ENCODE measurements at places on chromosomes 5 and 9. TPM values are rescaled to one million over a fixed set of nuclear protein-coding genes. Genes with fewer than 3 reads are reported as not detected.
A peak's percentile ranks its signal among the peaks of the same experiment; 100 is the strongest.

GRCh38 chr9:106639873-106640568, 222.9 kb upstream of the ZNF462 start:
- DNase-seq = no peak

HEMGN gene
- 2.8 TPM for polyA plus RNA-seq

ZFR gene
- 123 TPM for polyA plus RNA-seq

DNA sequence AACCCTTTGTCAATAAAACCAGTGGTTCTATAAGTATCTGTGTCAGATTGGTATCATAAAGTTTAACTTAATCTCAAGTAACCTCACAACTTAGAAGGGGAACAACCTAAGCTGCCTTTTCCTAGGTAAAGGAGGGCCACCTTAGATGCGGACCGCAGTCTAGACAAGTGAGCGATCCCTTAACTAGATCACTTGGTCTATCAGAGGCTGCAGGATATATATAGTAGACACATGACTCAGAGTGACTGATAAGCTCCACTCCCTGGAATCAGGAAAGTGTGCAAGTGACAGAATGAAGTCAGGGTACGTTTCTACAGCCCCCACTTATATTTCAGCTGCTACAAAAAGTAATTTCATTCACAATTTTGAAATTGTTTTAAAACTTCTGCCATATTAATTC, 7.4 kb downstream of the REEP5 start:
- DNase-seq = no peak

- no peak for DNase-seq
Observed at GRCh38 chr5:175282611-175283225, 161.3 kb downstream of the DRD1 start.

GRCh38 chr5:179732918-179733771, 523 bp downstream of the MAML1 start:
- peak; percentile 14 for DNase-seq

RNF224 gene
- 9.9 TPM for polyA plus RNA-seq

DNA sequence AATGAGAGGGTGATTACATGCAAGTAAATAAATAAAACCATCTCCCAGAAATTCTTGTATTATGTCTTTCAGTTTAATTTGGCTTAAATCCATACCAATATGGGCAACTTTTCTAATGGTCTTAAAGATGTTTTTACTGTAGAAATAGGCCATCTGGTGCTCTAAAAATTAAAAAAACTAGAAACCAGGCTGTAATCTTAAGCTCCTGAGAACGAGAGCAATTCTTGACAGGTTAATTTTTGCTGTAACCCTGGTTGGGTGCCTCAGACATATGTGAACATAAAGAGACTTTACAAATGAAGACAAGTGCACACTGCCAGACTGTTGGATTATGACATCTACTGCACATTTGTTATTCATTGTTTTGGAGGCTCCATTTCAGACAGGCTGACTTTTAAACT, 246.8 kb upstream of the DAB2 start:
- no peak for DNase-seq

DNA sequence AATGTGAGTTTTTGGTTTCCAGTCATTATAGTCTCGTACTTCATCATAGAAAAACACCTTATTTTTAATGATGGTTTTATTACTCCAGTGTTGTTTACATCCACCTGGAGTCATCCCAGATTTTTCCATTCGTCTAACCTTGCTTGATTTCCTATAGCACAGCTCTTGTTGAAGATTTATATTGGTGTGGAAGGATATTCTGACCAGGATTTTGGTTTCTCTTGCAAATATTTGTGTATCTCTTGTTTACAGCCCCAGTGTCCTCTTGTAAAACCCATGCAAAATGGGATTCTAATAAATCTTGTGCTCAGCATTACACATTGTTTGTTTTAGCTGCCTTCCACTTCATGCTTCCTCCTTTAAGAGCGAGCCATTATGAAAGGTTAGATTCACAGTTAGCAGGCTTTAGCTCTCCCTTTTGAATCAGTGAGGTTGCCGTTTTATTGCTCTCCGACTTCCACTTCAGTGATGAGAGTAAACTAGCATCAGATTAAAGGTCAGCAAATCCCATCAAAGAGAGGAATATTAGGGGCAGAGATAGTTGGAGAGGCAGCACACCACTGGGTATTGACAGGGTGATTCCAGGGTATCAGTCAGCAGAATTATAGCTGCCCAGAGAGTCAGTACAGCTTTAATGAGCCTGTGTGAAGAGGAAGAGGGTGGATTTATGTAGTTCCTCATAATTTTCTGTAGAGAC, 157.1 kb downstream of the PBX3 start:
- no peak for DNase-seq

DNA sequence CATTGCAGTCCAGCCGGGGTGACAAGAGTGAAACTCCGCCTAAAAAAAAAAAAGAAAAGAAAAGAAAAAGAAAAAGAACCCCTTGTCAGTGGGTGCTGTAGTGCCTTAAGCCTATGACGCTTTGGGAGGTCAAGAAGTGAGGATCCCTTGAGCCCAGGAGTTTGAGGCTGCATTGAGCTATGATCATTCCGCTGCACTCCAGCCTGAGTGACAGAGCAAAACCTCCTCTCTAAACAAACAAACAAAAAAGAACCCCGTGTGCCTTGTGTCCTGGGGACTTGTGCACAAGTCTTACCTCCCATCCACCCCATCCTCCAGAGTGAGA, 33.5 kb upstream of the STXBP1 start:
- no peak for DNase-seq

EFNA5 gene
- 26.1 TPM for polyA plus RNA-seq

DNA sequence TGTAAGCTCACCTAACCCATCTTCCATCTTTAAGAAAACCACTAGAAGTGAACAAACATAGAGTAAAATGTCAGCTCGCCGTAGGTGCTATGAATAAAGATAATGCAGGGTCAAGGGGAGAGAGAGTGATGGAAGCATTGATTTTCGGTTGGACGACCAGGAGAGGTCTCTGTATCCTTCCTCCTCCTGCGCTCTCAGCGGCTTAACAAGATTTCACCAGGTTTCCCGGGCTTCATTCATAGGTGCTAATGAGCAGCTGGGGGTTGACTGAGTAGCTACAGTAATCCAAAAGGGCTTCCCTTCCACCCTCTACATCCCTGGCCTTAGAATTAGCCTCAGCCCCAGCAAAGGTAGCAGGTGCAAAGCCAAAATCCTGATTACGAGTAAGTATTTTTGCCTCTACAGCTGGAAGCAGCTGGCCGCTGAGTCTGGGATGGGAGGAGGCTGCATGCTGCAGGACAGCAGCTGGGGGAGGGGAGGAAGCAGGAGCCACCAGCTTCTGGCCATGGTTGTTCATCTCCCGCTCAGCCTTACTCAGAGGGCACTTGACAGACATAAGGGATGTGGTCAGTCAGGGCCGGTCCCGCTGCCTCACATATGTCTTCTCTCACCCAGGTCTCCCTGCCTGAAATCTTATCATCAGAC, 112.0 kb upstream of the IL12B start:
- peak; percentile 22 for DNase-seq

GRCh38 chr5:39437467-39437866, 12.7 kb upstream of the DAB2 start:
- DNase-seq = no peak

GRCh38 chr5:168187614-168188013, 103.8 kb upstream of the WWC1 start:
- no peak for DNase-seq

FGF10 gene
- 6.7 TPM for polyA plus RNA-seq

- no peak for DNase-seq
Observed at GRCh38 chr5:111731638-111732037, 25.4 kb downstream of the NREP start.

WDR38 gene
- polyA plus RNA-seq = 0.37 TPM

KIF27 gene
- polyA plus RNA-seq = 16.0 TPM

ANKRD34B gene
- 0.35 TPM for polyA plus RNA-seq

LHX3 gene
- not detected for polyA plus RNA-seq

DNA sequence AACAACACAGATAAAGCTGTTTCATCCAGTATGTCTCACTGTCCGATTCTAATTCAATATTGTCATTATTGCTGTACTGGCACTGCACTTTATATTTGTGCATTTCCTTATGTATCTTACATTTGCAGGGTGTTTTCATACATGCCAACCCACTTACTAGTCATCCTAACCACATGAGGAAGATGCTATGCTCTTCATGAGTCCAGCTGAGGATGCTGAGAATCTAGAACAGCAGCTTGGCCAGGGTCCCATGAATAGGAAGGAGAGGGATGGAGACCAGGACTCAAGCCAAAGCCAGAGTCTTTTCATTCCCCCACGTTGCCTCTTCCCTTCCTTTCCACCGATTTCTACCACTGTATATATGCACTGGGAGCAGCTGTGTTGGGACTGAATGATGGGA, 292.8 kb upstream of the KLF4 start:
- DNase-seq = no peak

- no peak for DNase-seq
Observed at GRCh38 chr5:156647034-156647451, 203.1 kb upstream of the PPP1R2B start.

- DNase-seq = no peak
Observed at GRCh38 chr5:14241141-14241540, 98.0 kb downstream of the TRIO start.

DNA sequence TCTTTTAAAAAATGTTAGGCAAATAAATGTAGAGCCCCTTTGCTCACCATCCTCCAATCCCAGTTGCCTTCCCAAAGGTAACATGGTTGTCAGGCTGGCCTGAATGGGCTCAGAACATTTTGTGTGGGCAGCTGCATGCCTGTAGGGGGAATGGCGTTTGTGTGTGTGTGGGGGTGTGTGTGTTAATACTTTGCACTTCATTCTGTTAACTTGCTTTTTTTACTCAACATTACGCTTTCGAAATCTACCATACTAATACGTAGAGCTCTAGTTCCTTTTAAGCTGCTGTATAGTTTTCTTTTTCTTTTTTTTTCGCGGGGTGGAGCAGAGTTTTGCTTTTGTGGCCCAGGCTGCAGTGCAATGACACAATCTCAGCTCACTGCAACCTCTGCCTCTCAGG, 14.0 kb downstream of the MYOZ3 start:
- no peak for DNase-seq

GRCh38 chr9:95848764-95849163, 26.7 kb upstream of the ERCC6L2 start:
- DNase-seq = no peak

- no peak for DNase-seq
Observed at GRCh38 chr9:5552301-5552700, 42.0 kb downstream of the PDCD1LG2 start.

DNA sequence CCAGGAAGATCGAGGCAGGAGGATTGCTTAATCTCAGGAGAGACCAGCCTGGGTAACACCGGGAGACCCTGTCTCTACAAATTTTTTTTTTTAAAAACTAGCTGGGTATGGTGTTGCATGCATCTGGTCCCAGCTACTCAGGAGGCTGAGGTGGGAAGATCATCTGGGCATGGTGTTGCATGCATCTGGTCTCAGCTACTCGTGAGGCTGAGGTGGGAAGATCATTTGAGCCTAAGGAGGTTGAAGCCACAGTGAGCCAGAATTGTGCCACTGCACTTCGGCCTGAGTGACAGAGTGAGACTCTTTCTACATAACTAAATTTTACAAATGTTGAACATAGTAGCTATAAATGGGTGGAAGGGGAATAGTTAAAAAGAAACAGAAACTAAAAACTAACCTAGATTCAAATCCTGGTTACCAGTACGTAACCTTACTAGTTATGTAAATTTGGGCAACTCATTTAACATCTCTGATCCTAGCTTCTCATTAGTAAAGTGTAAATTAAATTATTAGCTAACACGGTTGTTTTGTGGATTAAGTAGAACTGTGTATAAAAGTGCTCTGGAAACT, 41.7 kb downstream of the TMEM161B start:
- DNase-seq = no peak

DNA sequence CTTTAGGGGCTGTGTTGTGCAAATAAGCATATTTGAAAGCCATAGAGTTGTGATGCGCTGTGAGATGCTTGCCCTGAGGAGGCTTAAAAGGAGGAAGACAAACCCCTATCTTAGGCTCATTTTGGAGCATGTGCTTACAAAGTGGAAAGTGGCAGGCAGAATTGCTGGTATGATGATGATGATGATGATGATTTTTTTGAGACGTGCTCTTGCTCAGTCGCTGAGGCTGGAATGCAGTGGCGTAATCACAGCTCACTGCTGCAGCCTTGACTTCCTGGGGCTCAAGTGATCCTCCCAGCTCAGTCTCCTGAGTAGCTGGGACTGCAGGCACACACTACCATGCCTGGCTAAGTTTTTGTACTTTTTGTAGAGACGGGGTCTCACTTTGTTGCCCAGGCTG, 1.7 kb downstream of the CNOT8 start:
- DNase-seq = no peak

PTCH1 gene
- polyA plus RNA-seq = 24.9 TPM

All from right renal pelvis (tissue), 4 donors.